ENCODE measurements at places on chromosomes 2 and 18.

DNA sequence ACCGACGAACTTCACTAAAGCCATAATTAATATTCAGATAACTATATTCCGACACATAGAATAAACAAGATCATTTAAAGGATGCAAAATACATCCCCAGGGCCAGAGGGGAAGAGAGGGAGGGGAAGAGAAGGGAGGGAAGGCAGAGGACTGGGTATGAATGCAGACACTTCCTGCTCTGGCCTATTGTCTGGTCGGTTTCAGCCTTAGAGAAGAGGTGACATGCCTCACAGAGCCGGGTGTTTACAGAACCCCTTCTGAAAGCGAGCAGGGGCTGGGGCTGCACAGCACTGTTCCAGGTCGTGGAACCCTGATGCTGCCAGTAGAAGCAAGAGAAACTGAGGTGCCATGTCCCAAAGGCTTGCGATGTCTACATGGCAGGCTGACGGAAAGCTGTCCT, 31.0 kb downstream of the CELF4 start:
- DNase-seq = no peak

GRCh38 chr2:96898641-96899412, 28.9 kb upstream of the SEMA4C start:
- DNase-seq = no peak

GRCh38 chr2:30820381-30821055, 13.3 kb upstream of the CAPN13 start:
- DNase-seq = no peak

DNA sequence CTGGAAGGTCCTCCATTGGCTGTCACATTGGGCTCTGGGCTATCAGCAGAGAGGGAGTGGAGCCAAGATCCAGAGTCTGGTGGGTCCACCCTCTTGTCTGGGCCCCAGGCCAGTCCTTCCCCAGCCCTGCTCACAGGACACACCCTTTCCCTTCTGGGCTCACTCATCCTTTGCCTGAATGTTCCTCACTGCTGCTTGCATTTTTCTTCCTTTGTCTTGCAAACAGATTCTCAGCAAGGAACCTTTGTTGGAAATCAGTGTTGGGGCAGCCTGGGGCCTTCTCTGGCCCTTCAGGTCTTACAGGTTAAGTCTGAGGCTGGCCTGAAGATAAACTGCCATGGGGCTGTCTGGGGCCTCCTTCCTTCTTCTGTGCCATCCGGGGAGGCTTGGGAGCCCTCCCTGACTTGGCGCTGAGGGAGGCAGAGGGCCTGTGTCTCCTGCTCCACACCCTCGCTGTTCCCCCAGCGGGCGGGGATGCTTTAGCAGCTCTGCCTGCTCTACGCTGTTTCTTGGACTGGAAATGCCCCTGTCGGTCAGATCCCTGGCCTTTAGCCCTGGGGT, 11.5 kb upstream of the CELF4 start:
- DNase-seq = no peak

- no peak for DNase-seq
These were observed 1.2 kb upstream of the DSC2 start for GRCh38 chr18:31103423-31103822.

All from lung microvascular endothelial cell (primary cell).